ENCODE measurements at places on chromosomes 11 and 22. TPM values are rescaled to one million over a fixed set of nuclear protein-coding genes. Genes with fewer than 3 reads are reported as not detected.

DNA sequence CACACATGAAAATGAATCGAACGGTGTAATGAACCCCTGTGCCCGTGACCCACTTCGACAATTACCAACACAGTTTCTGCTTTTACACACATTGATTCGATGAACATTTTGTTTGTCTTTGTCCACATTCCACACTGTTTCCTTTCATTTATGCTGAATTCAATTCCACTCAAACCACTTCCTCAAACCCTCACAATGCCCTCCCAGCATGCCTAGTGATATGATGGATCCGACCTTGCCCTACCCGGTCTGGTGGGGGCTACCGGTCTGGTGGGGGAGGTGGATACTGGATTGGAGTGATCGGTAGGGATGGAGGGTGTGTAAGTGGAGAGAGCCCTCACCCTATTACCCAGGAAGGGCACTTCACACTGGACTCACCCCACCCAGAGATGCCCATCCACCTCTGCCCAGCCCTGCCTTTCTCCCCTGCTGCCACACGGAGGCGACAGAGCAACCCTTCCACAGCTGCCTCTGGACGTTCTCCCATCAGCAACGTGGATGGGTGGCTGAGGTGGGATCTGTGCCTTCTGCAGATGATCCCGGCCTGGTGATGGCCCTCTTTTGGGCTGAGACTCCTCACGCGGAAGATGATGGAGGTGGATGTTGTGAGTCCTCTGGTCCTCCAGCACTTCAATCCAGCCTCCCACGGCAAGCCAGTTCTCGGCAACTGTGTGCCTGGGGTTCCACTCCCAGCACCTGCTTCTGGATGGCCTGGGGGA, 33.0 kb upstream of the P2RY2 start:
- DNase-seq, result no peak

DNA sequence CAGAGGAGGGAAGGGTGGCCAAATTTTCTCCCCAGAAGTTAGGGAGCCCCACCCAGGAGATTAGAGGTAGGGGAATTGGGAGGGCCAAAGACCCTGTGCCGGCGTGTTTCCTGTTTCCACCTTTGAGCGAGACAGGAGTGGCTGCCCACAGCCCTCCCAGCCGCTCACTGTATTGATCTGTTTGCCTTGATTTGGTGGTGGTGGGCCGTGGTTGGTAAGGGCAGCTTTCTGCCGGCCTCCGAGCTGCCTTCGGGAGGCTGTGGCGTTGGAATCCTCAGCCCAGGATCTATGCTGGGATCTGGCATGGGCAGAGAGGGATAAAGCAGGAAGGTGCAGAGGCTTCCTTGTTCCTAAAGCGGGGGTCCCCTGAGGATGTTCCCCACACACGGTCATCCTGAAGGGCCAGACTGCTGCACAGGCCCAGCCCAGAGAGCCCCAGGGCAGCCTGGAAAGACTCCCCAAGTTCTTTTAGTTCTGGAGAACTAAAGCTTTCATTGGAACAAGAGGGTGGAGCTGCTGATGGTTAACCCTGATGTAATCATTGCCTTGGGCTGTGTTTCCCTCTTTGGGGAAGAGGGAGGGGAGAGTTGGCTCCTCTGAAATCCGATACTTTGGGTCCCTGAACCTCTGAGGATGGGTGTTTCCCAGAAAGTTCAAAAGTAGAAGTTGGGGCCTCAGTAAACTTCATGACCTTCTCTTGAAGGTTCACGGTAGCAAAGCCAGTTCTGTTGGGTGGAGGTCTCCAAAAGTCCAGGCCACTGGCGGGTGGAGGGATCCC, 7.2 kb downstream of the FAM83F start:
- DNase-seq, result no peak

- DNase-seq, result no peak
These were observed 16.4 kb upstream of the SHANK2 start for GRCh38 chr11:71268706-71269321.

DNA sequence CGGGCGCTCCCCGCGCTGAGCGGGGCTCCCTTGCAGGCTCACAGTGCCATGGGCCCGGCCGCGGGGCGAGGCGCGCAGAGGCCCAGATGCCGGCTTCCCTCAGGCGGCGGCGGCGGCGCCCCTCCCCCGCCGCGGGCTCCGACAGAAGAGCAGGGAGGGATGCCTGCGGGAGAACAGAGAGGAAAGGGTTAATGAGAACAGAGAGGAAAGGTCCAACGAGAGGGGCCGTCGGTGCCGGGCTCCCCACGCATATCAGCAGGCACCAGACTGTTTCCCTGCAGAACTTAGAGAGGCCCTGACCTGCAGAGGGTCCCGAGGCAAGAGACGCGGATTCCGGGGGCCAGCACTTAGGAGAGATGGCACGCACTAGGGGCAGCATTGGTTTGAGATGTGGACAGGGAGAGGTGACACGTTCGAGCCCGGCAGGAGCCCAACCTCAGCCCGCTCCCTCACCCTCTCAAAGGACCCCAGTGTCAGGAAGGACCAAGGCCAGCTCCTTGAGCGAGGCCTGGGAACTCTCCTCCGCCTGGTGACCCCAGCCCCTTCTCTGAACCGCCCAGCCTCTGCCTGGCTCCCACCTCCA, 9.1 kb downstream of the NRXN2 start:
- no peak for DNase-seq

GRCh38 chr11:43951231-43951630, 8.8 kb downstream of the C11orf96 start:
- DNase-seq, result no peak

- no peak for DNase-seq
These were observed 87.5 kb downstream of the RRM1 start for GRCh38 chr11:4181782-4182721.

GRCh38 chr22:47323518-47323917, 561.1 kb downstream of the TBC1D22A start:
- DNase-seq, result no peak

- DNase-seq, result no peak
These were observed 30.6 kb downstream of the MED15 start for GRCh38 chr22:20537983-20538382.

- peak; percentile 30 for DNase-seq
These were observed 7.3 kb downstream of the NEAT1 start for GRCh38 chr11:65429724-65430405.

DNA sequence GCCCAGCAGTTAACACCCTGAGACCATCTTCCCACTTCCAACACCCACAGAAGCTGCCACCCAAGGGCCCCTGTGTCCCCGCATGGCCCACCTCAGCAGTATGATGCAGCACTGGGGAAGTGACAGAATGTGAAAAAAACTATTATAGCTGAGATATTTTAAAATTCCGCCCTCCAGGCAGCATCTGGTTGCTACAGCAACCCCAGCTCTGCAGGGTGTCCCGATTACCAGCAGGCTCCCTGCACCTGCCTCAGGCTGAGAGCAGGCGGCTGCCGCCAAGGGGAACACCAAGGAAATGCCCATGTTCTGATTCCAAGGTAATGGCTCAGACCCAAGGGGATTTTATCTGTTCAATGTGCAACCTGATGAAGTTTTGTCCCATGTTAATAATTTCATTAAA, 10.5 kb upstream of the TMEM121B start:
- DNase-seq, result peak; percentile 75

DNA sequence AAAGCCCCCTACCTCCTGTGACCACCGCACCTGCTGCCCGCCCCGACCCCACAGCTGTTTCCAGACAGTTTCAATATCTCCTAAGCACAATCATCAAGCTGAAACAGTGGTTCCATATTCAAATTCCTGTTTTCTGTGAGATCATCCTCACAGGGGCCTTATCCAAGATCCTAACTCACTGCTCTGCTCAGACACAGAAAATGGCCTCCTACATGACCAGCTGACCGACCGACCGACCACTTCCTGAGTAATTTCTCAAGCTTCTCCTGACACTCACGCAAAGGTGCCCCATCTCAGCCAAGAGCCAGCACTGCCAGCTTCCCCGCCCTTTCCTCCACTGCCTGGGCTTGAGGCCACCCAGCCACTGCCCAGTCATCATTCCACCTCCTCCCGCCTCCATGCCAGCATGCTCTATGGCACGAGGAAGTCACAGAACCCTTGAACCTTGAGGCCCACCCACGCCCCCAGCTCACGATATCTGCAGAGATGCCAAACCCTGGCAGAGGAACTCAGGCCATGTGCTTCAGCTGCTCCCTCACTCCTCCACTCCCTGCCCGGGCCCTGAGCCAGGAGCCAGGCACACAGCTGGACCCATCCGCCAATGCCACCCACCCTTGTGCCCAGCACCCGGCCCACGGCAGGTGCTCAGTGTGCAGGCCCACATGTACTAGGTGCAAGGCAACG, 14.0 kb downstream of the KIAA0930 start:
- peak; percentile 64 for DNase-seq

DNA sequence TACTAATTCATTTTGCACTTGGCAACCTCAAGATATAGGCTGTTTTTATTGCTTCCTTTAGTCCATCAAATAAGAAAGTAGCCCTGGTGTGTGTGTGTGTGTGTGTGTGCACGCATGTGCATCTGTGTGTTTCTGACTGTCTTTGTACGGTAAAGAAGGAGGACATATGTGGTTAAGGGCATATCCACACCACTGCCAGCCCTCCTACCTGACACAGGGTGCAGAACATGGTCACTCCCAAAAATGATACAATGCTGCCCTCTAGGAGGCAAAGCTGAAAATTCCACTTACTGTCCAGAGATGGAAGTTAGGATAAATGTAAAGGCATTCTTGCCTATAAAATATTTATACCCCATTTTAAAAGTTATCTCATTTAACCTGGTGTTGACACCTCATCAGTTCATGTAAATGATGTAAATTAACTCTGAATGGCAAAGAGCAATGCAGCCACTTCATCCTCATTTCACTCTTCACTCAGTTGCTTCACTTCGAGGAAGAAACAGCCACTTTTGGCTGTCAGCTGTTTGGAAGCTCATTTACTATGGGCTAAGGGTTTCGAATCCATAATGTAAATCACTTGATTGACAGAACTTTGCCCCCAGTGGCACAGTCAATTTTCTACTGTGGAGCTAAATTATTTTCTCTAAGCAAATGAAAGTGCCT, 83.1 kb upstream of the MTNR1B start:
- DNase-seq, result peak; percentile 28

DNA sequence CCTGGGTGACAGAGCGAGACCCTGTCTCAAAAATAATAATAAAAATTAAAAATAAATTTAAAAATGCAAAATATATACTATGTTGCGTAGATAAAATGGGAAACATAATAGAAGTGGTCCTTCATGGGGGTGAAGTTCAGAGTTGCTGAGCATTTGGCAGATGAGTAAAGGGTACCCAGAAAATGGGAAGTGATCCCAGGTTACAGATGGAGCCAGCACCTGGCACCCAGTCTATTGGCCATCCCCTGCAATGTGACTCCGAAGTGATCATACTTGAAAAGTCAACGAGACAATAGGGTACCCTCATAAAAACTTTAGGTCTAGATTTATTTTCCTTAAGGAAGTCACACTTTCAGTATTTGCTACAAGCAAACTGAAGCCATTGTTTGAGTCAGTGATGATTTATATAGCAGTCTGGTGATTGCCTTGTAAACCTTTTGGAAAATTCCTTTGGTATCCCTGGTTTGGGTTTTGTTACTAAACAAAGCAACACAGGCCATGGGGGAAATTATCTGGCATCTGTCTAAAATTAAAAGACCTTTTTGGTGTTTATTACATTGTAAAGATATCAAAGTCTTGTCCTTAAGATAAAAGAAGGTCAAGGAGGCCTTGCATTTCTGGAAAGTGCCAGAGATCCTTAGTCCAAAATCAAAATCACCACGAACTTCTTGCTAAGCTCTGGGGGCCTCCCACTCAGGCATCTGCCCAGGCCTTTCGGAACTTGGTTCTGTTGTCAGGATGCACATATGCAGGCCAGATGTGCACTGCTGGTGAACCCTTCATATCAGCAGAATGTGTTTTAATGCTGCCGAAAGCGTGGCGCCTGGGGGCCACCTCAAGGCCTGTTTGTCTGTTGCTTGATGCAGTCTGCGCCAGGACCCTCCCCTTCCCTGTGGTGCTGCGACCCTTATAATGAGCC, 4.3 kb downstream of the SMARCB1 start:
- no peak for DNase-seq

- DNase-seq, result no peak
These were observed 564.1 kb downstream of the CNTN5 start for GRCh38 chr11:99584830-99585229.

DNA sequence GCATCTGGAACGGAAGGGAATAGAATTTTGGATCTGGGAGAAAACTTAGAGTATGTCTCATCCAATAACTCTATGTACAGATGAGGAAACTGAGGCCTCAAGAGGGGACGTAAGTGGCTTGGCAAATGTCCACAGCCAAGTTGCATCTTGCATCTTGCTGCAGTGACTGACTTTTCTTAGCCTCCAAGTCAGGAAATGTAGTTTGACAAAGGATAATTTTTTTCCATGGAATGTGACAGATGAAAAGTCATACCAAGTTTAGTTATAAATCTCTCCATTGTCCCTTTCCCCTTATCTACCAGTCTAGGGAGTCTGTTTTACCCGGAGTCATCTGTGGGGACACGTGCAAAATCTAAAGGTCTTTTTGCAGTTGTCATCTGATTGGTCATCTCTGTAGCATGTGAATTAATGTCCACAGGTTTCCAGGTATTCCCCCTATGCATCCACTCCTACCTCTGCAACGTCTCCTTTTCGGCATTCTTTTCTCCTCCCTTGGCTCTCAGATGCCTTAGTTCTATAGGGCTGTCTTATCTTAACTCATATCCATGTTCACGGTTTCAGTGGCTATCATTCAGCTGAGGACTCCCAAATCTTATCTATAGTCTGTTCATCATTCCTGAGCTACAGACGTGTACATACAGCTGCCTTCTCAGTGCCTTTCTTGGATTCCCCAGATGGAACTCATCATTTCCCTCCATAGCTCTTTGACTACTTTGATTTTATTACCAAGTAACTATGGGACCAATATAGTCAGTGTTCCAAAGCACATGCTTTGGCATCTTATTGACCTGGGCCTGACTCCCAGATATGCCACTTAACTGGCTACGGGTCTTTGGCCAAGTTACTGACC, 139.5 kb upstream of the TIMP3 start:
- DNase-seq, result no peak

DNA sequence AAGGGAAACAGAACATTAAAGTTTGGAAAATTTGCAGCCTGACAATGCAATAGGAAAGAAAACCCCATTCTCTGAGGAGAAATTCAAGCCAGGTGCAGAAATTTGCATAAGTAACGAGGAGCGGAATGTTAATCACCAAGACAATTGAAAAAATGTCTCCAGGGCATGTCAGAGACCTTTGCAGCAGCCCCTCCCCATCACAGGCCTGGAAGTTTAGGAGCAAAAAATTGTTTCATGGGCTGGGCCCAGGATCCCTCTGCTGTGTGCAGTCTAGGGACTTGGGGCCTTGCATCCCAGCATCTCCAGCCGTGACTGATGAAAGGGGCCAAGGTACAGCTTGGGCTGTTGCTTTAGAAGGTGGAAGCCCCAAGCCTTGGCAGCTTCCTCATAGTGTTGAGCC, 780.2 kb downstream of the LRRC4C start:
- DNase-seq, result no peak

GRCh38 chr22:46187862-46188261, 37.5 kb downstream of the PPARA start:
- DNase-seq, result no peak

DNAJB7 gene
- total RNA-seq, result not detected

OR52K1 gene
- total RNA-seq, result not detected

SERHL2 gene
- 5.6 TPM for total RNA-seq

MS4A6E gene
- total RNA-seq, result not detected

ABCC8 gene
- 9.8 TPM for total RNA-seq

SH3BP1 gene
- total RNA-seq, result 1.9 TPM

MRPL49 gene
- 26.4 TPM for total RNA-seq

NXF1 gene
- total RNA-seq, result 13.1 TPM

CENPM gene
- total RNA-seq, result 1.6 TPM

ZNRF3 gene
- total RNA-seq, result 8.1 TPM

MFRP gene
- total RNA-seq, result not detected

SMTNL1 gene
- total RNA-seq, result not detected

OR8D4 gene
- 0.47 TPM for total RNA-seq

KCNK7 gene
- 0.31 TPM for total RNA-seq
